Stimulated activated CD8-positive, alpha-beta memory T cell treated with anti-CD3 and anti-CD28 coated beads, Interleukin-15, amount 100 ng/mL, for 24 hours (primary cell): ENCODE measurements at places on chromosomes 12 and 14.
A peak's percentile ranks its signal among the peaks of the same experiment; 100 is the strongest.

- DNase-seq = no peak
These were observed 108.4 kb downstream of the ESRRB start for GRCh38 chr14:76484355-76484754.

GRCh38 chr14:68792979-68793733 lies at the start of gene ZFP36L1:
ZFP36L1 (minus strand) TSS chr14:68793067; CDS start chr14:68792938, 129 bp downstream.
- DNase-seq = peak; percentile 76

- DNase-seq = no peak
These were observed 183.8 kb downstream of the ACSS3 start for GRCh38 chr12:81261508-81262207.

DNA sequence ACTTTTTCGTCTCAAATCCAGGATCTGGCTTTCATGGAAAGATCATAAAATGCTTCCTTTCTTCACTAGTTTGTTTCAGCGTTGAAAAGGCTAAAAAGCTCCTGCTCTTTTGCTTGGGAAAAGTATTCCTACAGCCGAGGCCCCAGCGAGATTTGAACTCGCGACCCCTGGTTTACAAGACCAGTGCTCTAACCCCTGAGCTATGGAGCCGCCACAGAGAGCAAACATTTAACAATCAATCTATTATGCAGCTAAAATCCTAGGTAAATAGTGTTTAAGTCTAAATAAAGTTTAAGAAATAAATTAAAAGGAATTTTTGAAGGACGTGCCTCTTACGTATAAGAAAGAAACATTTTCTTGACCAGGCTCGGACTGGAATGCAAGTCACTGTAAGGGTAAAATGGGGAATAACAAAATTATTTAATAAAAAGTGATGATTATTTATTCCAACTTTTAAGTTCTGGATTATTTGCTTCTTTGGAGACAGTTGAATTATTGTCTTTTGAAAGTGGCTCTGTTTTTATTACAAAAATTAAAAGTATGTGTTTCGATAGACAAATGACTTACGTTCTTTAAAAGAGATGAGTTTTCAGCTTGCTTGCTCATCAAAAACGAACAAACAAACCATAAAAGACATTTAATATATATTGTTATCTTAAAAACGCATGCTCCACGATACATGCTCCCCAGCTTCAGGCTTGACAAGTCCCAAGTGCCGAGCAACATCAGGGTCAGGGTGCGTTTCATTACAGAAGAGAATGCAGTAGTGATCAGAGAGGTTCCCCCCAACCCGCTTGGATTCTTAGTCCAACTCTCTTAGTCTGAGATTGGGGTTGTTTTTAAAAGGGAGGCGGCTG lies 10.2 kb downstream of the OR6S1 start:
- DNase-seq = no peak

DNA sequence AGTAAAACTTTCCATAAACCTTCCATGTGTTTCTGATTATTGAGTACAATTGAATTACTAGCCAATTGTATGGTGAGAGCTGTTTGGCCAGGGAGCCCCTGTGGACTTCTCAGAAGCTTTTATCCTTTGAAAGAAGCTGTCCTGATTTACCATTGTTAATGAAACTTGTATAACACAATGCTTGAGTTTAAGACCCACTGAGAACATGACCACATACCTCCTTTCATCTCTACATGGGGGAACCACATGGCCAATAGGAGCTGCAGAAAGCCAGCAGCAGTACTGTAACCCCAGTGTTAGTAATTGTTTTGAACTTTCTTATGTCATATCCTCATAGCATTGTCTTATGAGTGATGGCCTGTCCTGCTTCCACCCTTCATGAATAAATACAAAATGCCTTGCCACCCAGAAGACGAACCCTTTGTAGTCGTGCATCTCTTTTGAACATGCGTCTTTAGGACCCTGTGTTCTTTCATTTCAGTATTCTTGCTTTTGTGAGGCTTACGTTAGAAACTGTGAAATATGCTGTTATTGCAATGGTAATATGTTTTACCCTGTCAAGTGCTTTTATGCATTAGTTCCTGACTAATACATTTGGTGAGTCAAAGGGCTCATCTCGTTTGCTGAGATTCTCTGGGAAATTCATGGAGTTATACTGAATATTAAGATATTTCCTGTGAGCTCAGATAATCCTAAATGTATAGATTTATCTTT lies 815.7 kb downstream of the NRXN3 start:
- DNase-seq = no peak

DNA sequence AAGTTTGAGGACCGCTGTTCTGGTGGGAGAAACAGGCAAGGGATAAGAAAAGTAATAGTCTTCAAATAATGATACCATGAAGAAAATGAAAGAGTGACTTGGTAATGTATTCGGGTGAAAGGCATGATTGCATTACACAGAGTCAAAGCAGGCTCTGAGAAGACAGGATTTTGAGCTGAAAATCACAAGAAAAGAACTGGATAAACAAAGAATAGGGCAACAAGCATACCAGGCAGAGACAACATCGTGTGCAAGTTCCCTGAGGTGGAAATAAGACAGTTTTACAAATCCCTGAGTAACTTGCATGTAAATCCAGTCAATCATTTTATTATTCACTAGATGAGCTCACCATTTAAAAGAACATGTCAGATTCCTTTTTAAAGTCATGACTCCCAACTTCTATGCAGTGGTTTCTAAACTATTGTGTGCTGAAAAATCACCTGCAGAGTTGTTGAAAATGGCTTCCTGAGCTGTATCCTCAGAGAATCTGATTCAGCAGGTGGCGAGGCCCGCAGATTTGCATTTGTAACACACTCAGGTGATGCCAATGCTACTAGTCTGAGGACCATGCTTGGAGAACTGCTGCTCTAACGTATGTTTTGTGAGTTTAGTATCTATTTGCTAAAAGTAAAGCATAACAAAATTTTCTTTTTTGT lies 133.0 kb upstream of the ABCD2 start:
- no peak for DNase-seq

DNA sequence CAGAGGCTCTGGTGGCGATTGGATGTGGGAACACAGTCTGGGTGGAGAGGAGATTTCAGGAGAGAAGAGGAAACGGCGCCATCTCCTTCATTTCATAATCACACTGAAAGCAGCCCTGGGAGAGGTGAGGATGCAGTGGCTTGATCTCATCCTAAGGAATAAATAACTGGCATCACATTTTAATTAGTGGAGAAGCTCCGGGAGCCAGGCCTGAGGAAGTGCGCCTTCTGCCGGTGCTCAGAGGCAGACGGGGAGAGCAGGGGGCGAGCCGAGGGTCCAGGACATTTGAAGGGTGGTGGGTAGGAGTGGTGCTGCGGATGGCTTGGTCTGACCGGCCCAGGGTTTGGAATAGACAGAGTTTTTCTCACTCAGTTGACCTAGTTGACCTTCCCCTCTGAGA lies 265.0 kb downstream of the CACNA1C start:
- no peak for DNase-seq

GRCh38 chr14:41644606-41645005 lies 37.9 kb downstream of the LRFN5 start:
- no peak for DNase-seq

DNA sequence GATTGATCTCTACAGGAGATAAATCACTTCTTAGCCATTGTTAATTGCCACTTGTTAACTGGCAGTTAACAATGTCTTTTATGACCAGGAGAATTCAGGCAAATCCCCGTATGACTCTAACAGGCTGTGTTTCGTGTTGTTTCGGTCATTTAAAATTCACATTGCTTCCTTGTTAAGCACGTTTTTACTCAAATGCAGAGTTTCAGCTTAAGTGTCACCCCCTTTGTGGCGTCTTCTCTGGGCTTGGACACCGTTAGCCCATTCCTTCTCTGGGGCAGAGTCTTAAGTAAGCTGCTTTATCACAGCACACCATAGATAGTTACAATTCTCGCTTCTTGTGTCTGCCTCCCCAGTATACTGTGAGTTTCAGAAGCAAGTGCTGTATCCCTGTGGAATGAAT lies 205.4 kb downstream of the EPS8 start:
- no peak for DNase-seq

DNA sequence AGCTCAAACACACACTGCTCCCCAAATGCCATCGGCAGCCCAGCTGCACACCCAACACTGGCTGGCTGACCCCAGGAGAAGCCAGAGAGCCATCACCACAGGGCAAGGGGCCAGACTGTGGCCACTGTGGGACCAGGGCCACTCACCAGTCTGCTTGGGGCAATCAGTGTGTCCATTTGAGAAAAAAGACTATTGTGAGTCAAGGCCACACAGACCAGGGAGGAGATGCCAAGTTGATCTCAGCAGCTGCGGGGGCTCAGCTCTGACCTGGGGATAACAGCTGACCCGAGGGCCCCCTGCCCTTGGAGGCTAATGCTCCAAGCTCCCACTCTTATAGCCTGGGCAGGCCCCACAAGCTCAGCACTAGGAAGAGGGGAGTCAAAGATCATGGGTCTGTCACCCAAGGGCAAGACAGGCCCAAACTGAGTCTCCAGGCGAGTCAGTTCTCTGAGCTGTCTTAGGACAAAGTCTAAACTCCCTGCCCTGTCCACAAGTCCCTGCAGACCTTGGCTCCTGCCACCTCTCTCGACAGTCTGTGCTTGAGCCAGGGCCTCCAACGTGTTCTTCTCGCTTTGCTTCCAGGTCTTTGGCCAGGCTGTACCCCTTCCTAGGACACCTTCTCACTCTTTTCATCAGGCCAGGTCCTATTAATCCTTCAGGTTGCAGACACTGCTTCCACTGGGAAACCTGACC lies 30.1 kb upstream of the PNMA1 start:
- DNase-seq = no peak

- DNase-seq = no peak
These were observed 14.5 kb upstream of the RASSF8 start for GRCh38 chr12:25943940-25944339.

DNA sequence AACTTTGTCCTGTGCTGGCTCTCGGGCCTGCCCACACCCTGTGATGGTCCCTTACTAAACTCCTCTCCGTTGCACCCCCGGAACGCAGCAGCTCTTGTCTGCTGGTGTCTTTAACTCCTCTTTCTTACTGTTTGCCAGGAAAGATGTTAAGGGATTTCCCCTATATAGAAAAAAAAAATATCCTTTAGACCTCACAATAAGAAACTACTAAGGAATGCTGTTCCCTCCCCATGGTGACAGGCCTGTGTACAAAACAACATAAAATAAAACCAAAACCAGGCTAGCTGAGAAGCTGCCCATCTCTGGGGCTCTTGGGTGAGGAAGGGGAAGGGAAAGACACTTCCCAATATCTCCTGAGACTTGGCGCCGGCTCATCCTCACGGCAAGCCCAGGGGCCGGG lies 95.4 kb downstream of the CHGA start:
- no peak for DNase-seq

GRCh38 chr14:60965402-60965801 lies 15.5 kb downstream of the TRMT5 start:
- no peak for DNase-seq

GRCh38 chr12:39875721-39876120 lies 230.2 kb downstream of the SLC2A13 start:
- DNase-seq = no peak

DNA sequence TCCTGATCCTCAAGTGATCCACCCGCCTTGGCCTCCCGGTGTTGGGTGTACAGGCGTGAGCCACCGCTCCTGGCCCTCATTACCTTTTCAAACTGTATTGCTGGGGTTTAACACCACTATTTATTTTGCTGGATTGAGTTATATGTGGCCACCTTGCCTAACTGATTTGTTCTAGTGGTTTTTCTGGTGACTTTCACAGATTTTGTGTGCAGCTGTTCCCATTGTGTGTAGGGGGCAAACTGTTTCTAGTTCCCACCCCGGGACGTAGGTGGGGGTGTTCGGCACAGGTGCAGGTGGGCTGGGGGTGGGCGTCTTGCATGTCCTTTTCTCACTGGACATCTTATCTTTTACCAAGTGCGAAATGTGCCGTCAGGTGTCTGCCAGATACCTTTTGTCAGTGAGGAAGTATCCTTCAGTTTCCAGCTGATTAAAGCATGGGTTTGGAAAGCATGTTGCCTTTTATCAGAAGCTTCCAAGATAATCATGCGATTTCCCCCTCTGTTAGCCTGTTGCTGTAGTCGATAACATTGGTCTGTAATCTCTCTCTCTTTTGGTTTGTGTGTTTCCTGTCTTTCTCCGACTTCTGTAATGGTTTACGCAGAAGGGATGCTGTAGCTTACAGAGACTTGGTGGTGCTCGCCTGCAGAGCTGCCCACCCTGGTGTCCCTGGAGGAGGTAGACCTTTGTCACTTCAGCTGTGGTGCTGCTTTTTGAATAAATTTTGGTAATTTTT lies 33.6 kb downstream of the AACS start:
- DNase-seq = no peak

GRCh38 chr14:72888192-72888591 lies 5.7 kb downstream of the DPF3 start:
- DNase-seq = no peak

DNA sequence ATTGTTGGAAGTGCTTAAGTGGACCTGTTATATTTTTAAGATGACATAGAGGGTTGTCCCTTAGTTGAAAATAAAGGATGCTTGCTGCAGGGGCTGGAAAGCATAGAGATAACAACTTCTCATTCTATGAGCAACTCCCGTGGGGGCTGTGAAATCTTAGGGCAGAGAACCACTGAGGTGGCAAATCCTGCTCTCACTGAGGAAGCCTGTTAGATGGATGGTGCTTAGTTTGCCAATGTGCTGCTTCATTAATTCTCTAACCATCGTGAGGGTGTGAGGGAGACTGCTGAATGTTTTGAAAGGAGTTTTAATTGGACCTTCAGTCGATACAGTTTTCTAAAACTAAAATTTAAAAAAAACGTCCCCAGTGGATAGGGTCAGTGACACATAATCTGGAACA lies 46.5 kb downstream of the PTPRO start:
- no peak for DNase-seq

GRCh38 chr12:124115976-124116690 lies 143.1 kb downstream of the ZNF664 start:
- no peak for DNase-seq

DNA sequence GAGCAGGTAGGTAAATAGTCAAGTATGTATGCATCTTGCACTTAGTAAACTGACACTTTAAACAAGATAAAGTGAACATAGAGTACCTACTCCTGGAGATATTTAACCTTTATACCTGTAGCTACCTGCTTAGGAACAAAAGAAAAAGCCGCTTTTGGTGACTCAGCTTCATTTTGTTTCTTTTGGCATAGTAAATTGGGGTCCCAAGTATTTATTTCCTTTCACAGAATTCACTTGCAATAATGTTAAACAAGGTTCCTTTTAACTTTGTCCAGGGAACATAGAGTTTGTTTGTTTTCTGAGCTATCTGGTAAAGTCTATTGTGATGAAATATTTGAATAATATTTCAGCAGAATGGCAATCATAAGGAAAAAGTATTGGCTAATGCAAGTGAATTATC lies 20.0 kb downstream of the SLCO1B3 start:
- no peak for DNase-seq

DNA sequence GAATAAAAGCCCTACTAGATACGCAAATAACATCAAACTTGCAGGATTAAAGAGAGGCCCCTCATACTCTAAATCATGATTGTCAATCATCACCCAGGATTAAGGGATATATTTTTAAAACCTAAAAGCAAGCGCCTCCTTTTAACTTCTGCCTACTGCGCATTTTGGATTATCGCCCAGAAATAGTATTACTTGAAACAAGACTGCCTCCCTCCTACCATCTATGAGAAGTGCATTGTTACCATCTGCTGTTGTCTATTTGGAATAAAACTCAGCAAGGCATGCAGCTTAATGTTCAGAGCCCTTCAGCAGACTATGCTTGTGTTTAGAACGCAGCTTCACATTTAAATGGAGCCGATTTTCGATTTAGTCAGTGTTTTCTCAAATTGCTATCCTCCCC lies 79.6 kb downstream of the EXOC5 start:
- no peak for DNase-seq

- no peak for DNase-seq
These were observed 43.8 kb downstream of the DDHD1 start for GRCh38 chr14:53109105-53110041.
